ENCODE measurements at places on chromosomes 2 and 18. TPM values are rescaled to one million over a fixed set of nuclear protein-coding genes. Genes with fewer than 3 reads are reported as not detected.

Gene RNF125
- 29.2 TPM for total RNA-seq

Gene LAMA3
- total RNA-seq = 4.9 TPM

Gene SEPTIN10
- total RNA-seq = 84.5 TPM

Gene TCF7L1
- 42.4 TPM for total RNA-seq

Gene PSMA8
- total RNA-seq = not detected

Gene SLC5A7
- 0.17 TPM for total RNA-seq

Gene ICA1L
- 5.6 TPM for total RNA-seq

Gene HOXD13
- not detected for total RNA-seq

Gene SMYD1
- total RNA-seq = 0.07 TPM

Gene ANKRD23
- 4.0 TPM for total RNA-seq

Measured in GM23338 (cell line).